ENCODE measurements at places on chromosomes 3 and 15.

GRCh38 chr3:99505646-99506269 is 132.6 kb upstream of the COL8A1 start:
- DNase-seq: no peak

GRCh38 chr3:195587406-195587805 is 3.7 kb upstream of the APOD start:
- no peak for DNase-seq

DNA sequence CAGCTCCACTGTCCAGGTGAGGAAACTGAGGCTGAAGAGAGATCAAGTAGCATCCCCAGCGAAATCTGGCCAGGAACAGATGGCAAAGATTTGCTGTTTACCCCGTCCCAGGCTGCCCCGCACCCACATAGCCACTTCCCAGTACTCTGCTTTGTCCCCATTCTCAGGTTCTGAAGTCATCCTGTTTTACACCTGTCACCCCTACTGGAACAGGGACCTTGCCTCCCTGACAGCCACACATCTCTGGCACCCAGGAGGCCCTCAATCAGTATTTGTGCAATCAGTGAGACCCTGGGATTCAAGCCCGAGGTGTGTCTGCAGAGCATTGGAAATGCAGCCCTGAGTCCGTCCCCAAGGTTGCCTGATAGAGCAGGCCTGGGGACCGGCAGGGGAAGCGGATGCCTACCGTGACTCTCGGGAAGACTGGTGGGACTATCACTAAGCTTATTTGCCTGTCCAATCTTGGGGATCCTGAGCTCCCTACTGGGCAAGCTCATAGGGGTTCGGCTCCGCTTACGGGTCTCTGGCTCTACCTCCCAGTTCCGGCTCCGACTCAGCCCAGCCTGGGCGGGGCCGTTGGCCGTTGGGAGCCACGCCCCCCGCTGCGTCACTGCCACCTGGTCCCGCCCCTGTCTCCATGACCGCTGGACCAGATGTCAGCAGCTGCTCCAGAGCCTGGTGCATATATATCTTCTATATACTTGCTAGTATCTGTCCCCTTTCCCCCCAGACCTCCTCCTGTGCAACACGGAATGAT is 17.5 kb upstream of the FANCD2 start:
- DNase-seq: peak; percentile 77

DNA sequence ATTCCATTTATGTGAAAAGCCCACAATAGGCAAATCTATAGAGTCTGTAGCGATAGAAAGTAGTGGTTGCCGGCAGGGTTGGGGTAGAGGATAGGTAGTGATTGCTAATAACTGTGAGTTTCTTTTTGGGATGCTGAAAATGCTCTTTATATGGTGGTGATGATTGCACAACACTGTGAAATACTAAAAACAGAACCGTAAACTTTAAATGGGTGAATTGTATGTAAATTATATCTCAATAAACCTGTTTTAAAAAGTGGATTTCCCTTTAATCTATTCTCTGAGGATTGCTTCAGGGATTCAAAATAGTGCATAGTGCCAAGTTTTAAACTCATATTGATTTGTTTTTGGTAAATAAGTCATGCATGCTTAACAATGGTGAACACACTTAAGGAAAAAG is 140.2 kb downstream of the LPP start:
- DNase-seq: no peak

DNA sequence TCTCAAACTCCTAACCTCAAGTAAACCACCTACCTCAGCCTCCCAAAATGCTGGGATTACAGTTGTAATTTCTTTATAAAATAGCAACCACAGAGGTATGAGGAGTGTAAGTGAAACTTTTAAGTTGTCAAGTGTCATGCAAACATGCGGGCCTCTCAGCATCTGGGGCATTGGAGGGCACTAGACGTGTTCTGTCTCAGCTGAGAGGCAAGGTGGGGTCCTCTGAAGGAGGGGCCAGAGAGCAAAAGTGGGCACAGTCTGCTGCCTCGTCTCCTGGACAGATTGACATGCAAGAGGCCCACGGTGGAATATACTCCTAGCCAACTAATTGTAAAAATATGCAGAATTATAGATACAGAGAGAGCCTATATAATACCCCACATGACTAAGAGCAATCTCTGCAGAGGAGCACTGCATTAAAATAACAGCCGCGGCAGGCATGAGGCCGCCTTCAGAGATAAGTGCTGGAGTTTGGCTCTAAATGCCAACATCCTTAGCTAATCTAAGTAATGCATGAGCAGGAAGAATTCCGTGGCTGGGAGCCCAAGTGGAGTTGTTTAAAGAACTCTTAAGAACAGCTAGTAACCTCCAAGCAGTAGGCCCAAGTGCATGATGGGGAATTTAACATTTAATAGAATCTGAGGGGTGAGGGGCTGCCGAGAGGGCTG is 87.8 kb upstream of the RNU6-1 start:
- DNase-seq: no peak

GRCh38 chr3:138381950-138382715 is 33.8 kb downstream of the MRAS start:
- DNase-seq: no peak

DNA sequence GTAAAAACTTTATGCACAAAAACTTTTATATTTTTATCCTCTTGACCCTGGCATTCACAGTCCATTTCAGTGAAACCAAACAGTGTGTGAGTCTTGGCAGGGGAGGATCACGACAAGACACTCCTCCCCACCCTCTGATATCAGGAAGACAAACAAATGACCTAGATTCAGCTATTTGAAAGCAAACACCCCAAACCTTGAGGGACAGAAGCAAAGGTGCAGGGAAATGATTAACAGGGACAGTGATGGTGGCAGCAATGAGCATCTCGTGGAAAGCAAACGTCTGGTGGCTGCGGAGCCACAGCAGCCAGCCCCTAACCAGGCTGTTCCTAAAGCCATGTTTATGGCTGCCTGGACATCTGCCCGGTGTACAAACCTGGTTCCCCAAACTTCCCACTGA is 52.1 kb downstream of the FSIP1 start:
- DNase-seq: no peak

GRCh38 chr3:16633948-16634347 is 28.7 kb upstream of the DAZL start:
- DNase-seq: no peak

DNA sequence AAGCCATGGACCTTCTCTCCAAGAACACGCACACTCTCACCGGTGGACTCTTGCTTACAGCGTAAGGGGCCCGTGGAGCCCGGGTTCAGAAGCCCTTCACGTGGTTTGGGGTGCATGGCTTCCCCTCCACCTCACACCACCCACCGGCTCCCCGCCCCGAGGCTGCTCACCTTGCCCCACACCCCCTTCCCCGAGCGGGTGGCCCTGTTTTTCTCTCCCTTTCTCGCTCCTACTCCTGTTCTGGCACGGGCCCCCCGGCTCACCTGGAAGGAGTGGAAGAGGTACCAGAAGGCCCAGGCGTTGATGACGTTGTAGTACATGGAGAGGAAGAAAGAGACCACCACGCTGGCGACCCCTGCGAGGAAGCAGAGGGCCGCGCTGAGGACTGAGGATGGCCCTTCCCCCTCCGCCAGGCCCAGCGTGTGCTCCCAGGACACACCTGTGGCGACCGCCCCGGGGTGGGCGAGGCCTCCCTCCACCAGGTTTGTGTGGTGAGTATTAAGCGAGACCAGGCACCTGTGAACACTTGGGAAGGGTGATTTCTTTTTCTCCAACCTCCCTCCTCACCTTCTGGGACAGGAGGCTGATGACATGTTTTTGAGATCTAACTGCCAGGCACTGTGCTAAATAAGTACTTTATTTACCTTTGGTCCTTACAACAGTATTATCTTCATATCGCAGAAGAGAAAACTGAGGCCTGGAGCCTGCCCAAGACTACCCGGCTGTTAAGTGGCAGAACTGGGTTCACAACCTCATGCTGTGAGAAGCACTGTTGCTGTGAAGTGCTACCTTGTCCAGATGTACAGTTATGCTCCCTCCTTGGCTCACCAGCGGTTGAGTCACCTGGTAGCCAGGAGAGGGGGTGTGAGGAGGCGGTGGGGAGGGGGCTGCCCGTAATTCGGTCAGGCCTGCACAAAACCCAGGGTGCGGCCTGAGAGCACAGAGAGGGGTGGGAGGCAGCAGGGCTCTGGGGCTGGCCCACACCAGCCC is 16.3 kb downstream of the SLC6A20 start:
- DNase-seq: no peak

- no peak for DNase-seq
These were observed 58.5 kb upstream of the GATA2 start for GRCh38 chr3:128551451-128551850.

DNA sequence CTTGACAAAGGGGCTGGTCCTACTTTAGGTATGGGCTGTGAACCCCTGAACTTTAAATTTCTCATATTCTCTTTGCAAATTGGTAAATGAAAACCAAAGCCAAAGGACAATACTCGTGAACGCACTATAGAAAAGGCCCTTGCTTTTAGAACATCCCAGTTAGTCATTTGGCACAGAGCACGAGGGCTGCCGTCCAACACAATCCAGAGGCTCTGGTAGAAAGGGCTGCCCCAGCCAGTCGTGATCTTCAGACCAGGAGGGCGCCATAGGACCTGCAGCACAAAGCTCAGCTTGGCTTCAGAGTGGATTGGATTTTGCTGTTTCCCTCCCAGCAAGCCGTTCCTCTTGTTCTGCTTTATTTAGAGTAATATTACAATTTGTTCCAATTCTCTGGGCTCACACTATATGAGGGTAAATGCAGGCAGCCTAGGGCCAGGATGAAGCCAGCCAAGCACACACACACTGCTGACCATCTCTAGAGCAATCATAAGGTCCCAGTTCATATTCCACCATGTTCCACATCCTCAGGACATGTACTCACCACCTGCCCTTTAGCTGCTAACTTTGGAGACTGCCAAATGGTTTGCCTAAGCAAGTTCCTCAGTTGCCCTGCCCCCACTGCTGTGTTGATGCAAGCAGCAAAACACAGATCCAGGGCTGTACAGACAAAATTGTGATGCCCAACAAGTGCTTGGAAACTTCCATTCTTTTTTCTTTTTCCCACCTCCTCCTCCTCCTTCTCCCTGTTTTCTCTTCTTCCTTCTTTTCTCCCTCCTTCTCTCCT is 6.0 kb upstream of the BFSP2 start:
- no peak for DNase-seq

GRCh38 chr3:178277605-178278004 is 258.6 kb upstream of the KCNMB2 start:
- no peak for DNase-seq

DNA sequence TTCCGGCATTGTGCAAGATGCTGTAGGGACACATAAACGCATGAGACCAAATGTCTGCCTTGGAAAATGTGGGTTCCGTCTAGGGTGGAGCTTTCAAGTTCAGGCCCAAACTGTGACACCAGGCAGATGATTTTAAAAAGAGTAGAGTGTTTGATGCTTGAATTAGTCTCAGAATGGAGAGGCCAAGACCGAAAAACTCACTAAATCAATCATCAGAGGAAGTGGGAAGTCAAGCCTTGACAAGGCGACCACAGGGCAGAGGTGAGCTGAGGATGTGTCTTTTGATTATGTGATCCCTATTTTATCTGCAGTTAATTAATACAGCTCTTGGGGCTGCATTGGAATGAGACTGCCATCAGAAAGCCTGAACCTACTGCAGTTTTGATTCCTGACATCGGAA is 275.4 kb downstream of the ABHD5 start:
- DNase-seq: no peak

DNA sequence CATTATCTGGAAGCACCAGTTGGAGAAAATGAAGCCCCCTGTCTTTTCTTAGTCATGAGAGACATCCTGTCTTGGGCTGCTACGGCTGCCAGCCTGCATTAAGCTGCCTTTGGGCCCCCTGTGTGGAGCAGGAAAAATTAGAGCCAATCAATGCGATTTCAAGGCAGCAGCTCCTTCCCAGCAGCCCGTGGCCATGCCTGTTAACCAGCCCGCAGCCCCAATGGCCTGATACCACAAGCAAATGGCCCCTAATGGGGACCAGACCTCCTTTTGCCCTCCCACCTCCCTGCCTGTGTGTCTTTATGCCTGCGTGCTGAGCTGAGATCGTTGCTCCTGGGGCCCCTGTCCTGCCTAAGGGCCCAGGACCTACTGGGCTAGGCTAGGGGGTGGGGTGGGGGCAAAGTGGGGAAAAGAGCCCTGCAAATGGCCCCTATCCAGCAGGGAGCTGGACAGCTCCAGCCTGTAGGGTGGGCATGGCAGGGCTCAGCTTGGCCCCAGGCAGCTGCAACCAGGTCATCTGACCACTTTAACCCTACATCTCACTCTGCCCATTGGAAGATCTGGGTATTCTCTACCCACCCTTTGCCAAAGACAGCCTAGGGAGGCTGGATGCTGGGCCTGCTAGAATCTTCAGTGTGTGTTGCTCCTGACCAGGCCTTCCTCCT is 53.8 kb upstream of the MRPS22 start:
- DNase-seq: no peak

GRCh38 chr15:25251700-25252390 is 187.0 kb downstream of the UBE3A start:
- DNase-seq: no peak

All from CD4-positive, CD25-positive, alpha-beta regulatory T cell (primary cell).